ENCODE measurements at places on chromosomes 4 and X.

DNA sequence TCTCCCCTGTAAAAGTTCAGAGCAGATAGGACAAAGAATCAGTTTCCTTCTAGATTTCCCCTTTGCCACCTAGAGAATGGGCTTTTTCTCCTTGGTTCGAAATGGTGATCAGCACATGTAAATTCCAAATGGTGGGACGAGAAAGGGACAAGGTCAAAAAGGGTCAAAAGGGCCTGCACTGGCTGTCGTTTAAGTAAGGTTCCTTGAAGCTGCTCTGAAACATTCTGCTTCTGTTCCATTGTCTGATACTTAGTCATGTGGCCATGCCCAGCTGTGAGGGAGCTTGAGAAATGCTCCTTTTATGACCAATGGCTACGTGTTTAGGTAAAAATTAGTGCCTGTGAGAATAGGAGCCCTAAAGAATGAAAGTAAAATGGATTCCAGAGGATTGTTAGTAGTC lies 165.9 kb upstream of the CENPE start:
- DNase-seq = no peak

DNA sequence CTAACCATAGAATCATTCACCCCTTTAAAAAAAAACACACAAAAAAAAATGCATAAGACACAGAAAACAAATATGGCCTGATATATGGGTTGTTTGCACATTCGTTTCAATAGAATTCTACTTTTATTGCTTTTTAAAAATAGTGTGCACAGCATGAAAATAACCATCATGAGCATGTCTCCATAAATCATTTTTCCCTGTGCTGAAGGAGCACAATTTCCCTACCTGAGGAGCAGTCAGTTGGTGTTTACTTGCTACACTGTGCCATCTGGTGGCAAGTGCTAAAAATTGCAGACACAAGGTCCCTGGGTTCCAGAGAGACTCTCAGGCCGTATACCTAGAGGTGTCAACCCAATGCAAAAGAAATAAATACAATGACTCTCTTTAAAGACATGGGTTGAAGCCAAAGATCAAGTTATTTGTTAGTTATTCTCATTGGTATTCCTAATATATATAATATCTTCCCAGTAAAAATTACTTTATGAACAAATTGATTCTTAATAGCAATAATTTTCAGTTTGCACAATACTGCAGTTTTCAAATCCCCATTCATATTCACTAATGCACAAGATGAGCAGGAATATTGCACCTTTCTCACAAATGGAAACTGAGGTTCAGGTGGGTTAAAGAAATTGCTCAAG lies 551.4 kb downstream of the IQCM start:
- peak; percentile 87 for DNase-seq

DNA sequence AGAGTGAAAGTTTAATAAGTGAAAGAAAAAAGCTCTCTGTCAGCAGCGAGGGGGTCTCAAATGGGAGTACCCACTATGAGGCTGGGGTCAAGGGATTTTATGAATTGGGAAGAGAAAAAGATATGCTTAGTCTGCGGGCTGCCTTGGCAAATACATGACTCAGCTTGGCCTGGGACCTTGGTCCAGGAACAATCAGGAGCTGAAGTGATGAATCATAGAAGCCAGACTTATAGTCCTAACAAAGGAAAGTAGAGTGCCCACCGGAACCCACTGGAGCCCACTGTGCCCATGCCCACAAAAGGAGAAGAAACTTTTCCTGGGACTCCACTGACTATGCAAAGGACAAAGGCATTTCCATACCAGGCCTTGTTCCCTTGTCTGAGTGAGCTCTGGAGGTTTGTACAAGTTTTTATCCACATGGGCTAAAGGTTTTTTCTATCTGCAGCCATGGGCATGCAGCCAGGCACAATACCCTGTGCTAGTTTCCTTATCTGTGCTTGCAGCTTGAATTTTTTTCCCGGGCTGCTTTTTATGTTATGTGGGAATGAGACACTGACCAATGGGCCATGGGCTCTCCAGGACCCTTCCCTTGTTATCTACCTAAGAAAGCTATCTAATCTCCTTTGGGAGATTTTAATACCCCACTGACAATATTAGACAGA lies 201.7 kb downstream of the FAM133A start:
- peak; percentile 4 for DNase-seq

DNA sequence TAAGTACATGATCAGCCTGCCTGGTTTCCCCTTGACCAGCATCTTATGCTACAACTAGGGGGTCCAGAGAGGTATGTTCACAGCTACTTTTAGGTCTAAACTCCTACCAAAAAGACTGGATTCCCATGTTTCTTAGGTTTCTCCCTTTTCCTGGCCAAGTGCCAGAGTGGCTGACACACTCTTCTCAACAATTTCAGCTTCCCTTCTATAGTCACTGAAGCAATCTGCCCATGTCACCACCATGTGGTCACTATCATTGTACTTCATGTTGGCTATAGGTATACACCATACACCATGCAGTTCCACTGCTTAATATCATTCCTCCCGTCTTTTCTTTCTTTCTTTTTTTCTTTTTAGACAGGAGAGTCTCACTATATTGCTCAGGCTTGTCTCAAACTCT lies 66.9 kb downstream of the KLHL13 start:
- DNase-seq = peak; percentile 57

GRCh38 chr4:16205298-16206164 lies 20.7 kb downstream of the TAPT1 start:
- peak; percentile 34 for DNase-seq

DNA sequence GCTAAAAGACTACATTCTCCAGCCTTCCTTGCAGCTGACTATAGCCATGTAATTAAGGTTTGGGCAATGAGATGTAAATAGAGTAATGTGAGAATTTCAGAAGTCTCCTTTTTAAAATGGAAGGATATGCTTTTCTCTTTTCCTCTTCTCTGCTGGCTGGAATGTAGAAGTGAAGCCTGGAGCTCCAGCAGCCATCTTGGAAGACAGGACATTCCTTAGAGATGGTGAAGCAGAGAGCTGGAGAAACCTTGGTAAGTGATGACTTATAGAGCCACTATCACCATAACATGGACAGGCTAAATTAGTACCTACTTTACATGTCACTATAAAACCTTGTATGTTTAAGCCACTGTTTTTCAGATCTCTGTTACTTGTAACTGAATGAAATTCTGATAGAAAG lies 48.0 kb downstream of the RASL11B start:
- DNase-seq = no peak

DNA sequence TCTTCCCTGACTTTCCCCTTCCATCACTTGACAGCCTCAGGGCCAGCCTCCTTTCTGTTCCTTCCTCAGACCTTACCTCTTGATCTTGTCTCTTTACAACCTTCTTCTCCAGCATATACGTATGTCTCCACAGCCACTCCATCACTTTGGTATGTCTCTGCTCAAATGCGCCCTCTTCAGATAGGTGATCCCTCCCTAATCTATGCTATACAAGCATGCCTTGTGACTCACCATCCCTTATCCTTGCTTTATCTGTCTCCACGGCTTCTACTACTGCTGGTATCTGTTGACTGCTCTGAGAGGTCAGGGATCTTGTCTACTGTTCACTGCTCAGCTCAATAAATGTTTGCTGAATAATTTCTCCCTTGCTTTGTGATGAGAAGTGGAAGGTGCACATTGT lies 9.0 kb downstream of the ARAP2 start:
- peak; percentile 68 for DNase-seq

GRCh38 chrX:74262452-74263209 lies 41.3 kb upstream of the ZCCHC13 start:
- DNase-seq = no peak

GRCh38 chr4:4666693-4667621 lies 125.1 kb upstream of the STX18 start:
- DNase-seq = no peak

DNA sequence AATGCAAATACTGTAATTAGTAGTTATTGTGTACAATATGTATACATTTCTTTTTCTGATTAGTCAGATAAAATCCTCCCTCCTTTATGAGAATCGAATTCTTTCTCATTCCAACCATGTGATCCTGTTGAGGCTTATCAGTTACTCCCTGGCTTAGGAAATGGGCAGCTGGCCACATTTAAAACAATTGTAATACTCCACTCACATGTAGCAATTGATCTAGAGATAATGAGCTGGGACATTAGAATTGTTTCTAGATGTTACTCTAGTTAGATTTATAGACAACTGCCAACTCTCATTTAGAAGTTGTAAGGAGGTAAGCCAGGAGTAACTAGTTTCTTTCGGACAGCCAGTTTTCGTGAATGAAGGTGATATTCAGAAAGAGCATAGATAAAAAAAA lies 859.3 kb upstream of the AADAT start:
- peak; percentile 13 for DNase-seq

DNA sequence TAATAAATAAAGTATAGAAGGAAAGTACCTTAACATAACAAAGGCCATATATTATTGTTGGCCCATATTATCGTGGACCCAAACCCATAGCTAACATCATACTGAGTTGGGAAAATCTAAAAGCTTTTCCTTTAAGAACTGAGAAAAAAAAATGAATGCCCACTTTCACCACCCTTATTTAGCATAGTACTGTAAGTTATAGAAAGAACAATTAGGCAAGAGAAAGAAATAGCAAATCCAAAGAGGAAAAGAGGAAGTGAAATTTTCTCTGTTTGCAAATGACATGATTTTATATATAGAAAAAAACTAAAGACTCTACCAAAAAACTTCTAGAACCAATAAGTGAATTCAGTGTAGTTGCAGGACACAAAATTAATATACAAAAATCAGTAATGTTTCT lies 1854.6 kb downstream of the PCDH7 start:
- DNase-seq = peak; percentile 36

GRCh38 chr4:158771776-158772175 lies 3.0 kb downstream of the FNIP2 start:
- no peak for DNase-seq

- no peak for DNase-seq
Measured at GRCh38 chr4:45621971-45622370, 501.9 kb downstream of the GABRG1 start.

DNA sequence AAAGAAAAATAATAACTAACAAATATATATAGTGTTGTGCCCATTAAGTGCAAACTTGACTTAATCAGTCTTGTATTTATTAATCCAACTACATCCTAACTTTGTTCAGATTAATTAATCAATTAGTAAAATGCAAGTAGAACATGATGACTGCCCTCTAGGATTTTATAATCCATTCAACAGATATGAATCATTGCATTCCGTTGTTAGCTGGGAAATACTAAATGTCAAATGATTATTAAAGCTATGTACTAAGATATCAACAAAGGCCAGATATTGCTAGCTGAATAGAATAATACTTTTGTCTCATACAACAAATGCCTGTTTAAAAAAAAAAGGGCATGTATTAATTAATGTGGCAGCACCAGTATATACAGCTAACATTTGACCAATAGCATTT lies 1366.3 kb downstream of the STIM2 start:
- no peak for DNase-seq

- DNase-seq = no peak
Measured at GRCh38 chr4:143700046-143700415, 444 bp downstream of the FREM3 start.

GRCh38 chr4:123940604-123941003 lies 544.0 kb downstream of the SPRY1 start:
- DNase-seq = no peak

- DNase-seq = no peak
Measured at GRCh38 chrX:3141031-3141430, 99.8 kb downstream of the ARSF start.

DNA sequence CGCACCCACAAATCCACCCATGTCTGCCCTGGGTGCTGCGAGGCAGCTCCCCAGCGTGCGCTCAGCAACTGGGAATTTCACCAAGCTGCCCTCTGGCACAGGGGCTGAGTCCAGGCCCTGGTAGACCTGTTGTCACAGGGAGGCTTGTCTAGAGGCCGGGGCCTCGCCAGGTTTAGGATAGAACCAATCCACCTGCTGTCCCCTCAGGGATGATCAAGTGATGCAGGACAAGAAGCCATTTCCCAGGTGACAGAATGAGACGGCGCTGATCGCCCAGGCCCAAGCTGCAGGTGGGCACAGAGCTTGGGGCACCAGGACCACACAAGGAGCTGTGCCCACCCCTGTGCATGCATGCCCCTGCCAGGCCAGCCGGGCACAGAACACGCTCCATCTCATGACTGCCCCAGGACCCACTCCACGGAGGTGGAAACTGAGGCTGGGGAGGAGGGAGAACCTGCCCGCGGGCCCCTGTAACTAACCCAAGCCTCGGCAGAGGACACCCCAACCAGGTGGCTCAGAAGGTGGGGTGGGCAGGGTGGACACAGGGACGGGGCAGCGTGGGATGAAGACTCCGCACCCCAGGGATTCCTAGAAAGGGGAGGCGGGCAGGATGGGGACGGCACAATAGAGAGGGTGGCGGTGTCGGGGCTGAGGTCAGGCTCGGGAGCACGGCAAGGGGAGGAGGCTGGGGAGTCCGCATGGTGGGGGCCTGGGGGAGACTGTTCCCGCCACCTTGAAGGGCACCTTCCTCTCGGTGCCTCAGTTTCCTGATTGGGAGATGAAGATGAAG lies 78.0 kb downstream of the ZFYVE28 start:
- no peak for DNase-seq

GRCh38 chr4:8599657-8600056 lies 7.1 kb downstream of the CPZ start:
- DNase-seq = no peak

DNA sequence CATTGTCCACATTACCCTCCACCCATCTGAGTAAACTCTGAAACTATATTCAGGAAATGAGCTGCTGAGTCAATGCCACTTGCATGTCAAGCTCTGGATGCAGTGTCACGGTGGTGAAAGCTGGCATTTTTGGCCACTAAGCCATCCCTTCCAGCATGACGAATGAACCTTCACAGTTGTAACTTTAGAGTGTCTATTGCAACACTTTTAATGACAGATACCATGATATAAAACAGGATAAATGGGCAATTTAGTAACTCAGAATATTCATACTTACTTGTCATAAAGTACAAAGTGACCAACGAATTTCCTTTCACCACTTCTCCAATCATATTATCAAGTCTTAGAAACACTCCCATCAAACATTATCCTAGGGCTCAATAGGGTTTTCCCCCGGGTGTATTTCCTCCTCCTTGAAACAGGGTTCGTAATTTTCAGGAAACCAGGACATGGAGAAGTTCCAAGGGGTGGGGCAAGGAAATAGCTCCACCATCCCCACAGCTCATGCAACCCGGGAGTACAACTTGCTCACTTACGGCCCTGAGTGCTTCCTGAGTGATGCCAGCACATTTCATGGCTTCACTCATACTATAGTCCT lies 73.1 kb downstream of the MTHFD2L start:
- peak; percentile 86 for DNase-seq

- no peak for DNase-seq
Measured at GRCh38 chr4:154084864-154085263, 296.0 kb upstream of the SFRP2 start.

- DNase-seq = no peak
Measured at GRCh38 chrX:97109730-97110129, 226.0 kb downstream of the RPA4 start.
